ENCODE measurements at places on chromosomes 5 and 9.

- DNase-seq = peak; percentile 88
These were observed 76.0 kb downstream of the COL15A1 start for GRCh38 chr9:99019510-99020331.

- DNase-seq = no peak
These were observed 5.8 kb upstream of the JAK2 start for GRCh38 chr9:4979239-4979638.

DNA sequence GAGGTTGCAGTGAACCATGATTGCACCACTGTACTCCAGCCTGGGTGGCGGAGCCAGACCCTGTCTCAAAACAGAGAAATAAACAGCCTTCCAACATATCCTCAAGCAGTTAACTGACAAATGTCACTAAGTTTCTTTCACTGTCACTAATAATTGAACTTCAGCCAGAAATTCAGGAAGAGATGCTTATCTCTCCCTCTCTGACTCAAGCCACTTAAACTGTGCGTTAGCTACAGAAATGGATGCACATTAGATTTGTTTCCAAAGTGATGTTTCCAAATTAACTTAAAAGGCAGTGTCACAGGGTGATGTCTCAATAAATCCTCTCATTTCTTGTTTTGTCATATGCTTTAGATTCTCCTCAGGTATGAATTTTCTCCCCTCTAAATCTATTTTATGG lies 164.9 kb downstream of the KDM4C start:
- no peak for DNase-seq

DNA sequence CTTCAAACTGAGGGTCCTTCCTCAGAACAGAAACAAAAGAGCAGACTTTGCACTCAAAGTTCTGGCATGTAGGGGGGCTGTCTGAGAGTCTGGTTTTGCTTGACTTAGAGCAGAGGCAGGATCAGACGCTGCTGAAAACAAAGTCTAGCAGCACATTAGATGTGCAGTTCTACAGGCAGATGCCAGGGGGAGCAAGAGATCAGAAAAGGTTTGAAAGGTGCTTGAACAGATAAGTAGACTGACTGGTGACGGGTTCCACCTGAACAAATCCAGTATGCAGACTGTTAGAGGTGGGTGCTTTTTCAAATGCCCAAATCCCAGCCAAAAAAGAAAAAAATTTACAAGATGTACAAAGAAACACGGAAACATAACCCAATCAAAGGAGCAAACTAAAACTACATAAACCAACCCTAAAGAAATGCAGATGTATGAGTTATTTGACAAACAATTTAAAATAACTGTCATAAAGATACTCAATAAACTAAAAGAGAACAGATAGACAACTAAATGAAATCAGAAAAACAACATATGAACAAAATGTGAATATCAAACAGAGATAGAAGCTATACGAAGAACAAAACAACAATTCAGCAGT lies 194.7 kb upstream of the FREM1 start:
- DNase-seq = peak; percentile 20

DNA sequence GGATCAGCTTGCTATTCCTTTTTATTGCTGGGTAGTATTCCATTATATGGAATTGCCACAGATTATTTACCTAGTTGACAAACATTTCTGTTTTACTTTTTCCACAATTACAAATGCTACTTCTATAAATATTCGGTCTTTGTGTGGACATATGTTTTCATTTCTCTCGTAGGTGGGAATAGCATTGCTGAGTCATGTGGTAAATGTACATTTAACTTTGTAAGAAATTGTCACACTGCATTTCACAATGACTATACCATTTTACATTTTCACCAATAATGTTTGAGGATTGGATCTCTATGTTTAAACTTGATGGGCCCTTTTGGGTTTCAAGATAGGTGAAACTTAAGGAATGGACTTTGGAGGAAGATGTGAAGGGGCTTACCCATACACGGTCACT lies 19.7 kb downstream of the RAI14 start:
- no peak for DNase-seq

- no peak for DNase-seq
These were observed 7.2 kb downstream of the ZNF354B start for GRCh38 chr5:178866946-178867345.

GRCh38 chr5:146005264-146005663 lies 68.9 kb downstream of the SH3RF2 start:
- no peak for DNase-seq

DNA sequence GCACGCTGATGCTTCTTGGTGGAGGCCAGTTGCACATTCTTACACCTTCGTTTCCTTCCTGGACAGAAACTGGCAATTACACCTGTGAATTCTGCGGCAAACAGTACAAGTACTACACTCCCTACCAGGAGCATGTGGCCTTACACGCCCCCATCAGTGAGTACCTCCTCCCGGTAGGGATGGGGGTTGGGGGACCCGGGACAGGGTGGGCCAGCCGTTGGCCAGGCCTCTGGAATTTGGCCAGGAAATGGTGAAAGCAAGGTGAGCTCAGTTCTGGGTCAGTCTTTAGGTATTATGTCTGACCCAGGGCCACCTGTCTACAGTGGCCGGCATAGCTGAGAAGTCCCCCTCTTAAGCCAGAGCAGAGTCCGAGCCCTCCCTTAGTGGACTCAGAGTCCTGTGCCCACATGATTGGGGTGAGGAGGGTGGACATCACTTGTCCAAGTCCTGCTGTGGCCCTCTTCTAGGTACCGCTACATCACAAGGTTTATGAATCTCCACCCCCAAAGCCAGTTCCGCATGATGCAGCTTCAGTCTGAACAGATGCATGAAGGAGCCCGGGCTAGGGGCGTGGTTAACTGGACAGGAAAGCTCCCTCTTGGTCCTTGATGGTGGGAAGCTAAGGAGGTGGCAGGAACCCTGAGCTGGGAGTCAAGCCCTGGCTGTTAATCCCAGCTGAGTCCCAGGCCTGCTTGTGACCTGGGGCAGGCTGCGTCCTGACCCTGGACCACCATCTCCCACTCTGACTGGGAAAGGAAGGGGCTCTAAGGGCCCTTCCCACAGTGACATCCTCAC lies 61.3 kb downstream of the AMBP start:
- no peak for DNase-seq

DNA sequence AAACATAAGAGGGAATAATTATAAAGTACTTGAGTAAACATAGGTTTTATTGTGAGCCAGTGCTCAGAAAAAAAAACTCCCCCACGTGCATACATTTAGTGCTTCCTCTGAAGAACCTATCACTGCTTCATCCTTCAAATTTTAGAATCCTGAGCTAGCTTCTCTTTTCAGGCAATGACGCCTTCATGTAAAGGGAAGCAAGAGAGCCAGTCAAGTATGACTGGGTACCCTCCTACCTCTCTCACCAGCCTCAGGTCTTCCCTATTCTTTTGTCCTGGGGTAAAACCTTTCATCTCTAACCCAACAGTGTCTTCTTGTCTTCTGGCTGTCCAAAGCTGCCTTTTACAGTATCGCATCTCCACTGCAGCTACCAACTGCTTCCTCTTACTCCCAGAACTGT lies 32.0 kb downstream of the PLPP1 start:
- DNase-seq = no peak

DNA sequence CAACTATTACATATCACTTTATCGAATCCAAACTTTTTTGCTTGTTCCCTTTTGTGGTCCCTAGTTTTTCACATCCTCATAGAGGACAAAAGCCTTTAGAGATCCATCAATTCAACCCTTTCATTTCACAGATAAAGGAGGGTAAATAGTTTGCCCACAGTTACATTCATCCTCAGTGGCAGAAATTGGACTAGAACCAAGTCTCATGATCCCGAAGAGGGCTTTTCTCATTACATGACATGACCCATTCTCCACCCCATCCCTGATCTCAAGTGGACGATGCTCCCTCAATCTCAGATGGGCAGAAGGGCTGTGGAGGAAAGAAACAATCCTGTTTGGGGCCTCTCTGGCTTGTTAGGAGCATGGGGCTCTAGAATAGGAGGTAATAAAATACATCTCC lies 23.1 kb downstream of the TICAM2 start:
- no peak for DNase-seq

- no peak for DNase-seq
These were observed 205.0 kb downstream of the CRB2 start for GRCh38 chr9:123561046-123561445.

DNA sequence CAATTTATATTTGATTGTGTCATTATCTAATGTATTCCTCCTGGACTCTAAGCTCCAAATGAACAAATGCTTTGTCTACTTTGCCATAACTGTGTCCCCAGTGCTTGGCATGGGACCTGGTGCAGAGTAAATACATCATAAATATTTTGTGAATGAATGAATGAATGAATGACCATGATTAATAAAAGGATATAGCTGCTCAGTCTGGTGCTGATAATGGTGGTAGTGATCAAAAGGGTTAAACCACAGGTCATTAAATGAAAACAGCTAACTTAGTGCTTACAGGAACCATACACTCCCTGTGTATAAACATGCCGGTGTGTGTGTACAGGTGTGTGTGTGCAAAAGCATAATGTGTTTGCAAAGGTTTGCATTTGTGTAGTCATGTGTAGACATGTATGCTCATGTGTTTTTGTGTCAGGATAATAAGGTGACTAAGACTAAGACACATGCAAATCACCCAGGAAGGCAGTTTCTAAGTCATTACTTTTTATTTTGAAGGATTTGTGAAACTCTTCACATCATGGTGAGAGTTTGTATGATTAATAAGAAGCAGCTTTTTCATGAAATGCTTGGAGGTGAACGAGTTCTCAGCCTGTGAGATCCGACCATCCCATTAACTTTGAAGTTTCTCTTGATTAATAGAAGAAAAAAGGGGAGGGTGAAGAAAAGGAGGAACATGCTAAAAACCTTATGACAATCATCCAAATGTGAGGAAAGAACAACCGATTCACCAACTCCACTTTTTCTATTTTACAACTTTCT lies 24.6 kb downstream of the SPARC start:
- no peak for DNase-seq

- peak; percentile 31 for DNase-seq
These were observed 236.5 kb upstream of the HAPLN1 start for GRCh38 chr5:83957188-83957587.

DNA sequence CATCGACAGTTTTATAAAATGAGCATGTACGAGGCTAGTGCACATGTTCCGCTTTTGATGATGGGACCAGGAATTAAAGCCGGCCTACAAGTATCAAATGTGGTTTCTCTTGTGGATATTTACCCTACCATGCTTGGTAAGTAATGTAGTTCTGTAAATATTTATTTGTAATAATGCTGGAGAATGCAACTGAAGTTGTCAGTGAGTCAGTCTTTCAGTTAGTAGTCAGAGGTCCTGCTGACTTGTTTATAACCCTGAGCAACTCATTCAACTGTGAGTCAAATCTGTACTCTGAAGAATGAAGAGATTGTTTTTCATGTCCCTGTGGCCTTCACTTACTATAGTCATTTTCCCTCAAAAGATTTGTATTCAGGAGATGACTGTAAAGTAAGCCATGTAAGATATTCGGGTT lies 28.4 kb upstream of the GPR150 start:
- peak; percentile 94 for DNase-seq

DNA sequence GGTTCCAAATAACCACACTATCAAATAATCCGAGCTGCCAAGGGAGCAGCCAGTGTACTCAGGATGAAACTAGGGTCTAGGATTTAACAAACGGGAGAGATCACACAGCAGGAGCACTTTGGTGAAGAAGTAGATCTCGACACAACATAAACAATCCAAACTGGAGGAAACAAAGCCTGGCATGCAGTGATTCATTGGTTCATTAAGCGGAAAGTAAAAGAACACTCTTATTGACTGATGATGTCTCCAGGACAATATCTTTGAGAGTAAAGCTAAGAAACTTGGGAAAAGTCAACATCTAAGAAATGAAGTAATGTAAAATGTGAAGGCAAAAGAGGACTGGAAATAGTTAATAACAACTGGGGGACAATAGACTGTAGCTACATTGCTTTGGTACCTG lies 1478.3 kb upstream of the CDH9 start:
- DNase-seq = no peak

GRCh38 chr9:76023715-76024195 lies 133.3 kb downstream of the PCSK5 start:
- peak; percentile 62 for DNase-seq

- no peak for DNase-seq
These were observed 142.8 kb downstream of the LIFR start for GRCh38 chr5:38413696-38414095.

DNA sequence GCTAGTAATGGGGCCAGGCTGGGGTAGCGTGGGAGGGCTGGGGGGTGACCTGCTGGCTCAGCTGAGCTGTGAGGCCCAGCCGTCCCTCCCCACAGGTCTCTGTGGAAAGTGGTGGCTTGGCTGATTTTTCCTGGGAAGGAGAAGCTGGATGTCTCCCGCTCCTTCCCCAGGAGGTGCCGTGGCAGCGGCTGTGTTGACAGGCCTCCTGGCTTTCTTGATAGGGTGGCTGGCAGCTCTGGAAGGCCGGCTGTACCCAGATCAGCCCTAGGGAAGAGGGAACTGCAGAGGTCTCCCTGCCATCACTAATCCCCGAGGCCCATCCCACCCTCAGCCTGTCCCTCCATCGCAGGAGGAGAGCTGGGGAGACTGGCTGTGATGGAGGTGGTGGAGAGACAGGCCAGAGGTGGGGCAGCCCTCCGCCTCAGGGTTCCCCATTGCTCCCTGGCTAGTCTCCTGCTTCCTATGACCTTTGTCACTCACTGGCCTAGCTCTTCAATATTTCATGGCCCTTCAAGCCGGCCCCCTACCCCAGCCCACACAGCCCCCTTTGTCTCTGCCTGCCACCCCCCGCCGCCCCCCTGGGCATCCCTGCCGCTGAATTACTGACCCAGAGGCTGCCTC lies 6.8 kb downstream of the CXXC5 start:
- DNase-seq = no peak

DNA sequence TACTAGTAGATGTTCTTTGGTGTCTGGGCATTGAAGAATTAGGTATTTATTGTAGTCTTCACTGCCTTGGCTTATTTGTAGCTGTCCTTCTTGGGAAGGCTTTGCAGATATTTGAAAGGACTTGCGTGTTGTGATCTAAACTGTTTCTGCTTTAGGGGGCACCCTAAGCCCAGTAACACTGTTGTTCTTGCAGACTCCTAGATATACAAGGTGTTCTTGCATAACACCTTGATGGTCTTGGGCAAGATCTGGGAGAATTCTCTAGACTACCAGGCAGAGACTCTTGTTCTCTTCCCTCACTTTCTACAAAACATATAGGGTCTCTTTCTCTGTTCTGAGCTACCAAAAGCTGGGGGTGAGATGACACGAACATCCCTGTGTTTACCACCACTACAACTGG lies 179.1 kb downstream of the FAM170A start:
- no peak for DNase-seq

- DNase-seq = no peak
These were observed 291.5 kb downstream of the ZSWIM6 start for GRCh38 chr5:61623401-61624069.

DNA sequence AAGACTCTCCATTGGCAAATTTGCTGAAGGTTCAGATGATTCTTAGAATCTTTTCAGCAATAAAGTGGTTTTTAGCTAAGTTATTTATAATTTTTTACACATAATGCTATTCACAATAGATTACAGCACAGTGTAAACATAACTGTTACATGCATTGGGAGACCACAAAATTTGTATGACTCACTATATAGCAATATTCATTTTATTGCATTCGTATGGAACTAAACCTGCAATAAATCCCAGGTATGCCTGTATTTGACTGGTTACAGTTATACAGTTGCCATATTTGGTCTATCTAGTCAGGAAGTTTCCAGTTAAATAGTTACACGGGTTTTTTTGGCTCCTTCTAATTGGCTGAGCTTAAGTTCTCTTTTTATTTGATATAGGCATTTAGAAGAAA lies 220.8 kb downstream of the MRPS30 start:
- DNase-seq = no peak
